ENCODE measurements at places on chromosomes 1 and 21.

- DNase-seq: no peak
Measured at GRCh38 chr1:209506101-209506500, 77.4 kb upstream of the CAMK1G start.

DNA sequence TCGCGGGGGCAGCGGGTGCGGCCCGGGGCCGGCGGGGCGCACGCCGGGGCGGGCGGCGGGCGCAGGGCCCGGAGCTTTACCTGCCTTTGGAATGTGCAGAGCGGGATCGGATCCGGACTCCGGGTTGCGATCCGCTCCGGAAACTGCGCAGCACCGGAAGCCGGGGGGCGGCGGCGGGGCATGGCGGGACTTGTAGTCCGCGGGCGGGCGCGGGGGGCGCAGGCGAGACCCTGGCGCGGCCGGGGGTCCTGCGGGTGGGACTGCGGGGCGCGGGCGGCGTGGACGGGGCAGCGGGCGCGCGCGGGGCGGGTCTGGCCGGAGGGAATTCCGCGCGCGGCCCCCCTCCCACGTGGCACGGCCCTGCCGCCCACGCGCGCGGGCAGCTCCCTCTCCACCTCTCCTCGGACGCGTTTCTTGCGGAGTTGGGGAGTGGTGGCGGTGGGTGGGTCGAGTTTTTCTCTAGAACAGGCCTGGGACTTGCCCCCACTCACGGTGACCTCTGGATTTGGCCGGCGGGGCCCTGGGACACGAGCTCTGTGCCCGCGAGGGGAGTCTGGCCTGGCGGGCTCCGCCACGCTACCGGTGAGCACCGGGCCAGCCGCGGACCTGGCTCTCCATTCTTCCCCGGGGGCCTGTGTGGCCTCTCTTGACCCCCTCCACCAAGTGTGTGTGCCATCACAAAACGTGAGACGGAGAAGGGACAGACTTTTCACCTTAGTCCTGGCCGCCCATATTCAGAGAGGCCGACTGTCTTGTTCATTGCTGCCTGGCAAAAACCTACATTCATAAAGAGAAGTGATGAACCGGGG is at the start of gene PRDM15:
TSS of gene PRDM15 (minus strand) at position 155 of the 809 bp plus-strand sequence. CDS start 18,981 bp downstream, outside the sequence.
- peak; percentile 65 for DNase-seq

- peak; percentile 42 for DNase-seq
Measured at GRCh38 chr1:66371233-66372005, 162.5 kb upstream of the SGIP1 start.

GRCh38 chr1:24319312-24319863 is at the start of gene GRHL3:
Gene GRHL3, plus strand, starts transcription at chr1:24319357. Its CDS starts 195 bp downstream, at chr1:24319552.
- DNase-seq: peak; percentile 34

- DNase-seq: no peak
Measured at GRCh38 chr1:230261928-230262650, 164.0 kb downstream of the PGBD5 start.

DNA sequence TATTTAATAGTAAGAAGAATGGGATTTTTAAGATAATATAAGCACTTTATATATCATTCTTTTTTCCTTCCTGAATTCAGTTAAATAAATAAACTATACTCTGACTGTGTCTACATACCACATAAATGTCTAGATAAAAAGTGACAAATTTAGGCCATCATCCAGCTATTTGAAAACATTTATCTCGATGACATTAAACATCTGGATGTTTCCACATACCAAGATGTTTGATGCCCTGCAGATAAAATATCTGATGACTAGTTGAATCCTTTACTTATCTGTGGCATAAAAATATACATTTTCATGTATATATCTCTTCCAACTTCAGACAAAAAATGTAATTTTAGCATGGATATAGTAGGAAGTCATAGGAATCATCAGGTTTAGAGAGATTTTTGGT is 348.3 kb downstream of the DPYD start:
- no peak for DNase-seq

DNA sequence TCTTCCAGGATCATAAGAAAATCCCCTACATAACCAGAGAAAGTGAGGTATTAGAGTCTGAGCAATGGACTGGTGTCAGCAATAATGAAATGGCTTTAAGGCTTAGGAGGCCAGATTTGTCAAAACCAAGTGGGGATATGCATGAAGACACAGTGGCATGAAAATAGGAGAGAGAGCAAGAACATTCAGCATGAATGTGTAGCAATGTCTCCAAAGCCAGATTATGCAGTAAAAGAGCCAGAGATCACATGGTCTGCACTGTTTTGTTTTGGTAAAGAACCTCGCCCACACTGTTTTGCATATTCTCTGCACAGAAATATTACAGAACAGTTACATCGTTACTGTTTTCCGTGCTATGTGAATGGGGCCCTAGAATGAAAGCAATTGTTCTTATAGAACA is 589.4 kb downstream of the PLPP3 start:
- DNase-seq: no peak

- no peak for DNase-seq
Measured at GRCh38 chr1:7745783-7746182, 25.3 kb upstream of the VAMP3 start.

DNA sequence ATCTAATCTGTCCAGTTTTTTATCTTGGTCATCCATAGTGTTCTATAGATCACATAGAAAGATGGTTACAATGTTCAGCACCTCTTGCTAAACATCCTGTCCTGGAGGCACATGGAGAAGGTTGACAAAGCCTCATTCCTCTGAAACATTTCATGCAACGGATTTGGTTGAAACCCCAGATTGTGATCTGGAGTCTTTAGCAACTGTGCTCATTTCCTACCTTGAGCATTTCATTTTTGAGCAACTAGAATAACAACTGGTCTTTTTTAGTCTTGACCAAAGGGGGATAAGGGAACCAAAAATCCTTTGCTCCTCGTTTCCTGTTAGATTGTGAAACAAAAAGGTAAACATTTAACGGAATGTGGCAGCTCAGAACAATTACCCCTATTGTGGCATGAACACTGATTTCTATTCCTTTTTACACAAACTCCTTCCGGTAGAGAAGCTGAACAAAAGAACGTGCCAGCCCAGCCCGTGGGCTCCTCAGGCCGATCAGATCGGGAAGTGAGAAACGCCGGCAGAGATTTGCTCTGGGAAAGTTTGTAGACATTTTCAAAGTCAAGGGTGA is 94.7 kb upstream of the ERRFI1 start:
- no peak for DNase-seq

- DNase-seq: no peak
Measured at GRCh38 chr1:40985161-40985560, 5.7 kb downstream of the CTPS1 start.

DNA sequence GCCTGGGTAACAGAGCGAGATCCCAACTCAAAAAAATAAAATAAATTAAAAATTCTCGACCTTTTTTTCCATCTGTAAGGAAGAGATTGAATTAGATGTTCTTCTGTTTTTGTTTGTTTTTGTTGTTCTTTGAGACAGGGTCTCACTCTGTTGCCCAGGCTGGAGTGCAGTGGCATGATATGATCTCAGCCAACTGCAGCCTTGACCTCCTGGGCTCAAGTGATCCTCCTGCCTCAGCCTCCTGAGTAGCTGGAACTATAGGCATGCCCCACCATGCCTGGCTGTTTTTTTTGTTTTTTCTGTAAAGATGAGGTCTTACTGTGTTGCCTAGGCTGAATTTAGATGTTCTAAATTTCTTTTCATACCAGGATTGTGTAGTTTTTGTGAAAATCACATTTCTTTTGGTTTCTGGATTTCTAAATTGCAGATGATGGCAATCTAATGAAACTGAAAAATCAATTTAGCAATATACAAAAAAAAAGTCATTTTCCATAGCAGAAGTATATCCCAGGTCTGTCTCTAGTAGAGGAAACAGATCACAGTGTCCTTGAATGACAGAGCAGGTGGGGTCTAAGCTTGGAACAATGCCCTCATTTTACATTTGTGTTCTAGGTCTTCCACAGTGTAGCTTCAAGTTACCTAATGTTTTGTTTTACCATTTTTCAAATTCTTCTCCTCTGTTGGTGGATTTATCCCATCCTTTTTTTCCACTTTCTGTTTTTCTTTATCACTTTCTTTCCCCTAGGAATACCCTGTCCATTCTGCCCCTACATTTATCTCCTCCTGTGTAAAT is 20.3 kb downstream of the ZYG11A start:
- DNase-seq: no peak

DNA sequence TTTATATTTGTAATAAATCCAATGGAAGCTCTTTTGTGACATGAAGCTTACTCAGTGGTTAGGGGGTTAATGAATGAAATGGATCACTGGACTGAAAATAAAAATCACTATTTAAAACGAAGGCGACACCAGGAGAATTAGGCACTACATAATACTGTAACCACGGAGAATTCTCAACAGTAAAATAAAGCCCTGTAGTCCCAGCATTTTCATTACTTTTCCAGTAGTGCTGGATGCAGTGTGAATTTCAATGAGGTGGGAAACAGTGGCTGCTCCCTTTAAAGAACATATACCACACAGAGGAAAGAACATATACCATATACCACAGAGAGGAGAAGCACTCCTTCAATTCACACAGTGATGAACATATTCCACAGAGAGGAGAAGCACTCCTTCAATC is 275.0 kb downstream of the SMYD3 start:
- DNase-seq: no peak

GRCh38 chr1:51644533-51645197 is 27.8 kb downstream of the OSBPL9 start:
- no peak for DNase-seq

DNA sequence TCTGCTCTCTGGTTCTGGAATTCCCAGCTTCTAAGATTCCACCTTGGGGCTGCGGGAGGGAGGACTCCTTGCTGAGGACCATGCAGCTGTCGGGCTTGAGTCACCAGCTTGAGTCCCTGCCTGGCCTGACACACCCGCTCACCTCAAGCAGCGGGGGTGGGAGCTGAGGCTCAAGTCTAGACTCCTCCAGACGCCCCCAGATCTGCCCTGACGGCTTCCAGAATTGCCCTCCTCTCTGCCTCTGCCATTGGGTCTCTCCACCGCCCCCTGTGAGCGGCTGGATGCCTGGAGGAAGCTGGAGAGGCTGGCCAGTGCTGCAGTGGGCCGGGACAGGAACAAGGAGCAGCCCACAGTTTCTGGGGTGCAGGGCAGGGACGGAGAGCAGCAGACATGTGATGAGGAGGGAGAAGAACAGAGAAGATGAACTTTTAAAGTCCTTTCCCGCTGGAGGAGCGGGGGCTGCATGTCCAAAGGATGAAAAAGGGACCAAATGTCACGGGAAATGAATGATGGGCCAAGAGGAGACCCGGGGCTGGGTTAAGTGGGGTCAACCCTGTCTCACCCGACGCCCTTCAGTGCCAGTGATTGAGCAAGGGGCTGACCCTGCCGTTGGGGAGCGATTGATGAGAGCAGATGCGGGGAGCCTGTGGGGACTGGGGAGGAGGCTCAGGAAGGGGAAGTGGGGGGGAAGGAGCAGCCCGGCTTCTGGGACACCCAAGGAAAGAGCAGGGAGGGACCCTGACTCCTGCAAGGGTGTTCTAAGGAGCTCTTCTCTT is 13.5 kb downstream of the CRABP2 start:
- no peak for DNase-seq

- no peak for DNase-seq
Measured at GRCh38 chr21:43707462-43707861, 11.5 kb upstream of the PDXK start.

DNA sequence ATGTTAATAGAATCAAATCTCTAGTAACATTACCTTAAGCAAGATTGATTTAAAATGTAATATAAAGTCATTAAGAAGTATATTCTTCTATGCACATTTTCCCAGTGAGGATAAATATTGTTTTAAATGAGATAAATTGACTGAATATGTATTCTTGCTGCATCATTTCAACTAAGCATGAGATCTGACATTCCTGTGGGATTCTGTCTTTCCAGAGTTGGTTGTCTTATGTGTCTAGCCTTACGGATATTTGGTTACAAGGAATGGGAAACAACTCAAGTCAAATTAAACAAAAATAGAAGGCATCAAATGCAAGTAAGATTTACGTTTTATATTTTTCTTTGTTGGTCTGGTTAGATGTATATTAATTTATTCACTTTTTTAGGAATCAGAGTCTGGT is 287.5 kb downstream of the PTGER3 start:
- no peak for DNase-seq

DNA sequence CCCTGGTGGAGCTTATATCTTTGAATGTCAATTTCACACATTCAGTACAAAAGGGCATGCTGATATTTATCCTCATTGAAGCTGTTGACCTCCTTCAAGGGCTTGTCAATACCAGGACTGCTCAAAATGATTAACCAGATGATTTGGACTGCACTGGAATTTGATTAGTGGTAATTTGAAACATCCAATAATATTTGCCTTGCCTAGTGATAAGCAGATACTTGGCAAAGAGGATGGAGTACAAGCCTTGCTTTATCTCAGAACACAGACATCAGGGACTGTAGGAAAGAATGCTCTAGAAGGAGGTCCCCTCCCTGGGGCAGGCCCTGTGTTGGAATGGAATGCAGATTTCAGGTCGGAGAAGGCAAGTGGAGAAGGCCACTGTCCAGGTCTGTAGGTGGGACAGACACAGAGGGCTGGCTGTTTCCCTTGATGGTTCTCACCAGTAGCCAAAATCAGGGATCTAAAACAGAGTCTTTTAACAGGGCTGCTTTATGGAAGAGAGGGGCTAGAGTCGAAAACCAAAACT is 64.8 kb upstream of the ZNF648 start:
- DNase-seq: no peak

- DNase-seq: no peak
Measured at GRCh38 chr1:194104247-194104844, 917.9 kb upstream of the B3GALT2 start.

GRCh38 chr1:14443164-14443787 is 155.2 kb upstream of the KAZN start:
- DNase-seq: no peak

GRCh38 chr1:239301251-239301650 is 85.1 kb upstream of the CHRM3 start:
- no peak for DNase-seq

DNA sequence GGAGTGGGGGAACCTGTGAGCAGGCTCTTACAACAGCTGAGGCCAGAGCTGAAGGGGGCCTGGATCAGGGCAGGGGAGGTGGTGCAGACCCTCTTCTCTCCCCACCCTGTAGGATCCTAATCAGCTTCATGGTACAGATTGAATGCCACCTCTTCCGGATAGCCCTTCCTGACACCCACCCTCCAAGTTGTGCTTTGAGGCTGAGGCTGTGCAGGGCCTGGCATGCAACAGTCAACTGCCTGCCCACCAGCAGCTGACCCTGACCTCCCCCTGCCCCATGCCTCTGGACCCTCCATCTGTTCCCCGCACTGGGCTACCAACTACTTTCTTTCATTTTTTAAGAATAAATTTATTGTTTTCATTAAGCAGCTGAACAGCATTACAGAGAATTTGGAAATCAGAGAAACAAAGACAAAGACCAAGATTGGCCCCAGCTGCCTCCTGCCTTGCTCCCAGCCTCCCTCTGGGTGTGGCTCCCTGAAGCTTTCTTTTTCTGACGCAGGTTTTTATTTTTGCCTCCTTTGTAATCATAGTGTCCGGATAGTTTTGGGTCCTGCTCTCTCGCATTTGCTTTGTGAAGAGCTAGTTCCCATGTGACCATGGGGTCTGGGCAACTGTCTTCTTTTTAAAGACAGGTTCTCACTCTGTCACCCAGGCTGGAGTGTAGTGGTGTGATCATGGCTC is 12.8 kb downstream of the ZNF362 start:
- no peak for DNase-seq

DNA sequence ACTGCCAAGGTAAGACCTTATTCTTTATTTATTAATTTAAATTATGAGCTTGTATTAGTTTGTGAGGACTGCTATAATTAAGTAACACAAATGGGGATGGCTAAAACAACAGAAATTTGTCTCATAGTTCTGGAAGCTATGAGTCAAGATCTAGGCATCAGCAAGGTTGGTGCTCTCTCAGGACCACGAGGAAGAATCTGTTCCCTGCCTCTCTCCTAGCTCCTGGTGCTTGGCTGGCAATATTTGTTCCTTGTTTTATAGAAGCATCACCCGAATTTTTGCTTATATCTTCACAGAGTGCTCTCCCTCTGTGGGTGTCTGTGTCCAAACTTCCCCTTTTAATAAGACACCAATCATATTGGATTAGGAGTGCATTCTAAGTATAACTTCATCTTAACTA is 41.4 kb upstream of the CCDC190 start:
- DNase-seq: no peak
